Tibial nerve (tissue), 4 donors: ENCODE measurements at places on chromosomes 7 and 10. TPM values are rescaled to one million over a fixed set of nuclear protein-coding genes. Genes with fewer than 3 reads are reported as not detected.

CUZD1 gene
- 1.9 TPM for total RNA-seq

MINDY4 gene
- 19.9 TPM for total RNA-seq

ACBD7 gene
- total RNA-seq = 10.2 TPM

PGAM2 gene
- total RNA-seq = not detected

PTF1A gene
- 0.90 TPM for total RNA-seq
